ENCODE measurements at places on chromosomes 3 and 15.

- DNase-seq, result no peak
Observed at GRCh38 chr15:79593119-79593869, 161.2 kb downstream of the MINAR1 start.

GRCh38 chr15:44018151-44018550 is 176.9 kb downstream of the FRMD5 start:
- no peak for DNase-seq

DNA sequence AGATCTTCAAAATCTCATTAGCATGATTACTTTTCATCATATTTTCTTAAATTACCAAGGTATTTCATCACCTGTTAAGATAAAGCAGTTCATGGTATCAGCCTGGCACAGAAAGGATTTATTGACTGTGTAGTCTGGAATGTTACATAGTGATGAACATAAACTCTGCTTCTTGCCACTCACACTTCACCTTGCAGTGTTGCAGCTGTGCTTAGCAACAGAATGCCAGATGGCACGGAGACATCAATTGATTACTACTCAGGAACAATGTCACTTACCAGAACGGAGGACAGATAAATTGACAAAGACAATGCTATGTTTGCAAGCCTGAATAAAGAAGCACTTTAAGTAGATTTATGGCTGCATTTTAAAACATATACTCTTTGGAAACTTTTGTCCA is 15.0 kb upstream of the BCHE start:
- no peak for DNase-seq

- DNase-seq, result no peak
Observed at GRCh38 chr15:89714775-89715174, 24.2 kb downstream of the WDR93 start.

GRCh38 chr3:196235452-196236122 is 19.3 kb downstream of the SLC51A start:
- DNase-seq, result no peak

DNA sequence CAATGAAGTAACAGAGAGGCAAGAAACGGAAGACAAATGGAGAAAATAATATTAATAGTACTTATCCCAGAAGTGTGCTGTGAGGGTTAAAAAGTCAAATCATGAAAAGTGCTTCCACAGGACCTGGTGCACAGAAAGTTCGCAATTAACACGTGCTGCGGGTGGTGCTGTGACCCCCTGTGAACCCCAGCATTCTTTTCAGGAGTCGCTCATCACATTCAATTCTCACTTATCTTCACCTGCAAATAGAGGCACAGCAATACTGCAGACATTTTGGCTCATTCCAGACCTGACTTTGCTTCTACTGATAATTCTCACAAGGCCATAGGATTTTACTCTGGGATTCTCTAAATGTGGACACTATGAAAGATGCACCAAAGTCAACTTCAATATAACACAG is 584.4 kb downstream of the GRM7 start:
- no peak for DNase-seq

- DNase-seq, result peak; percentile 73
Observed at GRCh38 chr3:159988617-159989271, at the start of gene IL12A. Gene IL12A (plus strand): TSS chr3:159988835.

GRCh38 chr3:12177126-12177525 is 18.4 kb upstream of the TIMP4 start:
- no peak for DNase-seq

DNA sequence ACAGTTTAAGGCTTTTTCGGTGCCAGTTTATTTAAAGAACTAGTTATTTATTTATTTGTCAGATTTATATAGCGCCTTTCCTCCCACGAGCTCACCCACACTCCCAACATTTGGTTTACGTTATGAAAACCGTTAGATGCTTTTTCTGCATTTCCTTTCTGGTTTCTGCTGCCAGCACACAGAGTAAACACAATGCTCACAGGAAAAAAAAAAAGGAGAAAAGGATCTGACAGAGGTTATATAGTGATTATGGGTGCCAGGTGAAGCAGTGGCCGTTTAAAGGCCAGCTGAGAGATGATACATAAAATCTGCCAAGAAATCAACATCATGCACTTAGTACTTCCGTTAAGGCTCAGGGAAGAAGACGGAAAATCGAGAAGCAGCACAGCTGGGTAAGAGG is 37.9 kb downstream of the ETV5 start:
- no peak for DNase-seq
